Right lobe of liver (tissue), 6 donors: ENCODE measurements at places on chromosomes 3 and 15. TPM values are rescaled to one million over a fixed set of nuclear protein-coding genes. Genes with fewer than 3 reads are reported as not detected.

GOLGA8A gene
- 9.6 TPM for total RNA-seq

KCNAB1 gene
- 0.15 TPM for total RNA-seq

DNA sequence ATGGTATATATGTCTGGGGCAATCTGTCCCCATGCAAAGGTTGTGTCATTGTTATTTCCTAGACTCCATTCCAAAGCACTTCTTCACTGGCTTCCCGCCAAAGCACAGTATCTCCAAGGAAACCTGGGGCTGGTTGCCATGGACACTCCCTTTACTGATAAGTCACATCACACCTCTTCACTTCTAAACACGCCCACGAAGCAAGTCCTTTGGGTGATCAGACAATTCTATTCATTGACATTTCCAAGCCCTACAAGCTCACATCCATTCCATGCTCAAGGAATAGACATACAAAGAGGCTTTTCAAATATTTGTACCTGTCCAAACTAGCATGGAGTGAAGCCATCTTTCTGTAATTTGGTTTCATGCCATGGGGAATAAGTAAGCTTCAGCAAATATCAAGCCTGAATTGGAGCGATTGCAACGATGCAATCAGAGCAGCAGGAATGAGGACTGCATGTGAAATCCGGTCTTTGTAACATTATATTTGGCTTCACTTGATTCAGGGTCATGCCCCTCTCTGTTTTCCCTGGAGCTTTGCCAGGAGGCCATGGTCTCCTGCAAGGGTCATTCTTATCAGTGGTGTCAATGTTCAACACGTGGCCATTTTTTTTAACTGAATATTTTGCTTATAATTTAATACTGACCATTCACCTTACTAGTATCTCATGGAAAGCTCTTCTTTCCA is 201.6 kb upstream of the TMC3 start:
- peak; percentile 66 for DNase-seq

DNA sequence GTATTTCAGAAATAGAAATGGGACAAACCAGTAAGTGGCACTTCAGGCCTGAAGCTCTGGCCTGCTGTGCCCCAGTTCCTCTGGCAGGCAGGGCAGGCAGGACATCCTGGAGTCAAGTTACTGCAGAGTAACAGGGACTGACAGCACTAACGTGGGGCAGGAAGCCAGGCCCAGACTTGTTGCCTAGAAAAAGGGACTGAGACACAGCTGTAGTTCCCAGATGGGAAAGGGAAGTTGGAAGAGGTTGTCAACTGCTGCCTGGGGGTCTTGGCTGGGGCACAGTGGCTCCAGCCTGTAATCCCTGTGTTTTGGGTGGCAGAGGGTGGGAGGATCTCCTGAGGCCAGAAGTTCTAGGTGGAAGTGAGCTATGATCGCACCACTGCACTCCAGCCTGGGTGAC is 171.9 kb downstream of the FMN1 start:
- no peak for DNase-seq

DNA sequence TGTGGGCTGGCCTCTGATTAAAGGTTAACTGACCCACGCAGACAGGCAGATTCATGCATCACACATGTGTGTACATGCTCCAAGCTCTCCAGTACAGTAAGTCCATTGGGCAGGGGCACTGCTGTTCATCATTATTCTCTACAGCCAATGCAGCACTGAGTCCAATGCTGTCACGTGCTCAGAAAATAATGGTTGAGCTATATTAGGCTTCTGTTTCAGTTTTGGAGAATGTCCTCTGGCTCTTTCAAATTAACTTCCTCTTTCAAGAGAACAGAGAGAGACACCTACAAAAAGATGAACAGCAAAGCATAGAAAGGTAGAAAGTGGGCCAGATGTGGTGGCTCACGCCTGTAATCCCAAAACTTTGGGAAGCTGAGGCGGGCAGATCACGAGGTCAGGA is 202.6 kb downstream of the MEX3B start:
- DNase-seq, result no peak

DNA sequence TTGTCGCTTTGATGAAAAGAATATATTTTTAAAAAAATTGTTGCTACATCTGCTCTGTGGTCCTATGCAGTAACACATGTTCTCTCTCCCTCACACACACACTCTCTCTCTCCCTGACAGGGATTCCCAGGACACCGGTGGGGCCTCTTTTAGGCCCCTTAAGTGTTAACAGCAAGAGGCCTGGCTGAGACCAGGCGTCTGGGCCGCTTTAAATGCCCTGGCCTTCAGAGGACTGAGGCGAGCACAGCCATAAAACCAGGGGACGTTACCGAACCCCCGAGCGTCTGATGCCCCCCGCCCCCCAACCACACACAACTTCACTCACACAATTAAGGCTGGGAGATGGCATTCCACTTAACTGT is 1.7 kb downstream of the BNC1 start:
- no peak for DNase-seq

DNA sequence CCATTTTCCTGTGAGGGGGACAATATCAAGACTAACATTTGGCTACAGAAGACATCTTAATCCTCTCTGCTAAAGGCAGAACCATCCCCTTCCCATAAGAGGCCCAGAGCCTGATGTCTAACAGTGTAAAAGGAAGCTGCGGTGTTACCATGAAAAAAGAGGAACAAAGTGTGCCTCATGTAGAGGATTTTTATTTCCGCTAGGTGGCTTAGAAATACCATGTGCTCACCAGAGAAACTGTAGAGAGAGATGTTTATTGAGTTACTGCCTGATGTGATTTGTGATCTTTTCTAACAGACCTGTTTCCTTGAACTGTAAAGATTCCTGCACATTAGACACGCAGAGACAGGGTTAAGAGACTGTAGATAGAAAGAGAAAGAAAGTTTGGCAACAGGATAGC is 22.0 kb downstream of the OR5H15 start:
- DNase-seq, result no peak

DNA sequence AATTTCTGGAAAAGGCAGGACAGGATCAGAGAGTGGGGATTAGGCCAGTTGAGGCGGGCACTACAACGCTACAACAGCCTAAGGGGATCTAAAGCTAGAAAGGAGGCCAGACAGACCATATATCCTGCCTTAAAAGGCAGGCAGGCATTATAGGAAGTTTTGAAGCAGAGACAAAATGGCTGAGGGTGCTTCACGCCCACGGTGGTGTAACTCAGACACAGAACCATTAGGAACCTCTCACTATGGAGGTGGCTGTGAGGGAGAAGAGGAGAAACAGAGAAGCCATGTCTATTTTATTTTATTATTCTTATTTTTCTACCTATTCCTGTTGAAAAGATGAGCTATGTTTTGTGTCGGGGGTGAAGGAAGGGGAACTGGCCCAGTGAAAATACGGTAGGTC is 2.1 kb upstream of the USP4 start:
- DNase-seq, result no peak

KY gene
- not detected for total RNA-seq

DNA sequence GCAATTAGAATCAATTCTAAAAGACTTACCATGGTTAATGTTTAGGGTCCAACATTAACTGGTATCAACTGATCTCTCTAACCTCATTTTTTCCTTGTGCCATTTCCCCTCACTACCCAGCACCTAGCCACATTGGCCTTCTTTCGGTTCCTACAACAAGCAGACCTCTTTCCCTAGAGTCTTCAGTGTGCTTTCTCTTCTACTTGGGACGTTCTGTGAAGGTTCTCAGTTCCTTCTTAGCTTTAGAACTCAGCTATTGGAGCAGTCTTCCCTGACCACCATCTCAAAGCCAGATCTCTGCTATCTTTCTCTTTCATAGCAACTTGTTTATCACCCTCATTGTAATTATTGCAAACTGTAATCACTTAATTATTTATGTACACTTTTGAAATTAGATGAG is 31.5 kb upstream of the MINDY4B start:
- no peak for DNase-seq

- no peak for DNase-seq
These were observed 9.1 kb downstream of the NCEH1 start for GRCh38 chr3:172701751-172702150.

MYO5A gene
- 3.2 TPM for total RNA-seq

FSIP1 gene
- total RNA-seq, result 0.43 TPM

GOLGA6D gene
- total RNA-seq, result 0.37 TPM

ONECUT1 gene
- 52.9 TPM for total RNA-seq

GRCh38 chr3:7144697-7145308 is 283.9 kb downstream of the GRM7 start:
- no peak for DNase-seq

FBXL22 gene
- total RNA-seq, result 0.32 TPM

- no peak for DNase-seq
These were observed 2.2 kb downstream of the XXYLT1 start for GRCh38 chr3:195268576-195269309.
